ENCODE measurements at places on chromosomes 1 and 21.
A peak's percentile ranks its signal among the peaks of the same experiment; 100 is the strongest.

DNA sequence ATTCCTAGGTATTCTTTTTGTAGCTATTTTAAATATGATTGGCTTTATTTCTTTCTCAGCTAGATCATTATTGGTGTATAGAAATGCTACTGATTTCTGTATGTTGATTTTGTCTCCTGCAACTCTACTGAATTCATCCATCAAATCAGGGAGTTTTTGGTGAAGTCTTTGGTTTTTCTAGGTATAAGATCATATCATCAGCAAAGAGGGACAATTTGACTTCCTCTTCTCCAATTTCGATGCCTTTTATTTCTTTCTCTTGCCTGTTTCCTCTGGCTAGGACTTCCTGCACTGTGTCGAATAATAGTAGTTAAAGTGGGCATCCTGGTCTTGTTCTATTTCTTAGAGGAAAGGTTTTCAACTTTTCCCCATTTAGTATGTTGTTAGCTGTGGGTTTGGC is 27.5 kb upstream of the PRKACB start:
- no peak for DNase-seq

DNA sequence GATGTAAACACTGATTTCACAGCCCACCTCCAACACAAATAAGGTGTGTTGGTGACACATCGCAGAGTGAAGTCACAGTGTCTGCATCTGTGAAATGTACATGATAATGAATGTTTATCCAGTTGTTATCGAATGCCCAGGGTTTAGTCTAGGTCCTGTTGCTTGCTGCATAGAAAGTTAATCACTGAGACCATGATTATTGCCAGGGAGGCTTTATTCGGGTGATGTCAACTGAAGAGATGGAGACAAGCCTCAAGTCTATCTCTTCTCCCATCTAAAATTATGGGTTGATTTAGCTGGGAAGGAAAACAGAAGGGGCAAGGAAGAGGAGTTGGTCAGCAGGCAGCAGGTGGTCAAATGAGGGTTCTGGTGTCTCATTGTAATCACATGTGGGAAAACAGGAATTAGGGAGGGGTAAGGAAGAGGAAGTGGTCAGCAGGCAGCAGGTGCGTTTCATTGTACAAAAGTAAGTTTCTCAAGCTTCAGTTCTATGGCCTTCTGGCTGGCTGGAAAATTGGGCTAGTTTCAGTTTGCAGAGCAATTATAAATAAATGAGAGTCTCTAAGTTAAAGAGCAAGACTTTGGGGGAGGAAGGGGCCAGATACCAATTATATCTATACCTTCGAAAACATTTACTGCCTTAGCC is 146.3 kb upstream of the DNAH14 start:
- DNase-seq, result no peak

DNA sequence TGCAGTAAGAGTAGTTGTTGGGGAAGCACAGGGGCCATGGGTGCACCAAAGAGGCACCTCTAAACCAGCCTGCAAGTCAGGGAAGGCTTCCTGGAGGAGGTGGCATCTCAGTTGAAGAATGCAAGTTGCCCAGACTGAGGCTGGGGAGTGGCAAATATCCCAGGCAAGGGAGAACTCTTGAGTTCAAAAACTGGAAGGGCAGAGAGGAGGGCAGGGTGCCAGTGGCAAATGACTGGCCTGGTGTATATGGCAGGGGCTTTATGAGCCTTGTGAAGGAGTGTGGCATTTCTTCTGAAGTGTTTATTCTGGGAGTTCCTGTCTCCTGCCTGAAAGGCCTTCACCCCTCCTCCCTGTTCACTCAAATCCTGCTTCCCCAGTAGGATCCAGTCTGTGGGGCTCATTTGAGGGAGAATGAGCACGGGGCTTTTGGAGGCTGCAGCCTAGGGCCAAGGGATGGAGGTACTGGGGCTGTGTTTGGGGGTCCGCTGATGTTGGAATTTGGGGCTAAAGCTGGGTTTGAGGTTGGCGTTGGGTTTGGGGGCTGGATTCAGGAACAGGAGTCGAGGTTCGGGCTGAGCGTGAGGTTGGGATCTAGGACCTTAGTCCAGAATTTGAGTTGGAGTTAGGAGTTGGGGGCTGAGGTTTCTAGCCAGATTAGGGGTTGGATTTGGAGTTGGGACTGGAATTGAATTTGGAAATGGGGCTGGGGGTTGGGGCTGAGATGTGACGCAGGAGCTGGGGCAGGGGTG is at the start of gene TMEM125:
Gene TMEM125 (plus strand): TSS at position 357 of the 749 bp plus-strand sequence. CDS start 2,740 bp downstream, outside the sequence.
- DNase-seq, result no peak

GRCh38 chr1:241507189-241507863 is 12.2 kb downstream of the FH start:
- DNase-seq, result no peak

GRCh38 chr1:28927266-28927647 is 12.9 kb downstream of the EPB41 start:
- DNase-seq, result no peak

DNA sequence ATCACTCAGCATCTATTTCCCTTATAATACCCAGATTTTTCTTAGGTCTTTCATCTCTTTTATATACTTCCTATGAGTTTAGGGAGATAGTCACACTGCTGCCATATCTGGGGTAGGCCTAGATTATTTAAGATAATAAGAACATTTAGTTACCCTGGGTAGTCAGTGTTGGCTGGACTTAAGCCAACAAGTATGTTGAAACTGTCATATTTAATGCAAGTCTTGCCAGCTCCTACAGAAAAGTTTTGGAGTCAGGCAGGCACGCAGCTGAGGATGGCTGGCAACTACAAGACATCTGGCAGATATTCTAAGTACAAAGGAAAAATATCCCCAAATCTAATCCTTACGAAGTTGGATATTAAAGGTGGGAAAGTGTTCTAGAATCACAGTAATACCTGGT is 19.2 kb upstream of the DEPDC1 start:
- DNase-seq, result no peak

GRCh38 chr1:95041491-95042165 is 31.1 kb downstream of the ALG14 start:
- no peak for DNase-seq

DNA sequence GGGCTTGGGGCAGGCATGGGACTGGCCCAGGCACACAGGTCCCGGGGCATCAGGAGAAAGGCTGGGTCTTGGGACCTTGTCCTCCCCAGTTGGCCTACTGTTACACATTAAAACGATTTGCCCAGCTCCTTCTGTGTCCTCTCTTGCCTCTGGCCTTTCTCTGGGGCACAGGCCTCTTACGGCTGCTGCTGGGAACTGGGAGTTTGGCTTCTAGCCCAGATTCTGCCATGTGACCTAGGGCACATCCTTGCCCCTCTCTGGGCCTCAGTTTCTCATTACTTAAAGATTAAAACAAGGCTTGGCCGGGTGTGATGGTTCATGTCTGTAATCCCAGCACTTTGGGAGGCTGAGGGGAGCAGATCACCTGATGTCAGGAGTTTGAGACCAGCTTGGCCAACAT is 14.0 kb downstream of the KDF1 start:
- no peak for DNase-seq

- peak; percentile 48 for DNase-seq
Observed at GRCh38 chr1:66300972-66301451, 232.9 kb upstream of the SGIP1 start.

- DNase-seq, result no peak
Observed at GRCh38 chr1:92759361-92759760, 25.5 kb downstream of the EVI5 start.

DNA sequence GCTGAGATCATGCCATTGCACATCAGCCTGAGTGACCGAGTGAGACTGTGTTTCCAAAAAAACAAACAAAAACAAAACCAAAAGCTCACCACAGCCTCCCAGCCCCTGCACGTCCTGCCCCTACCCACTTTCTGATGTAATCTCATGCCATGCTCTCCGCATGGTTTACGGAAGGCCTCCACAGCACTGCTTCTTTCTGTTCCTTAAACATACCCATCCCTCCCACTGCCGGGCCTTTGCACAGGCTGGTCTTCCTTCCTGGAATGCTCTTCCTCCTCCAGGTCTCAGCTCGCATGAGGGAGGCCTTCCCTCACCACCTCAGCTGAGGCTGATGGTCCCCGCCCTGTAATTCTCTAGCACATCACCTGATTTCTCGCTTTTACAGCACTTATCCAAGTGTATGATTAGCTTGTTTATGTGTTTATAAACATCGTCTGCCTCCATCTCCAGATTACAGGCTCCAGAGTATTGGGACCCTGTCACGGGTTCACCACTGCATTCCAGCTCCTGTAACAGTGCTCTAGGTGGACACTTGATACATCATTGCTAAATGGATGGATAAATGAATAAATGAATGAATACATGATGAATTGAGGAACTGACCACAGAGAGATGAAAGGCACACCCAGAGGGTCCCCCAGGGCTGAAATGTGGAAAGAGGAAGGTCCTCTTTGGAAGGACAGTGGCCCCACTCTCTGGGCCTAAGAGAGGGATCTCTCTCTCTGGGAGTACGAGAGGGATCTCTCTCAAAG is 22.1 kb downstream of the TCEA3 start:
- DNase-seq, result no peak

- no peak for DNase-seq
Observed at GRCh38 chr1:231070758-231071444, 30.8 kb upstream of the FAM89A start.

DNA sequence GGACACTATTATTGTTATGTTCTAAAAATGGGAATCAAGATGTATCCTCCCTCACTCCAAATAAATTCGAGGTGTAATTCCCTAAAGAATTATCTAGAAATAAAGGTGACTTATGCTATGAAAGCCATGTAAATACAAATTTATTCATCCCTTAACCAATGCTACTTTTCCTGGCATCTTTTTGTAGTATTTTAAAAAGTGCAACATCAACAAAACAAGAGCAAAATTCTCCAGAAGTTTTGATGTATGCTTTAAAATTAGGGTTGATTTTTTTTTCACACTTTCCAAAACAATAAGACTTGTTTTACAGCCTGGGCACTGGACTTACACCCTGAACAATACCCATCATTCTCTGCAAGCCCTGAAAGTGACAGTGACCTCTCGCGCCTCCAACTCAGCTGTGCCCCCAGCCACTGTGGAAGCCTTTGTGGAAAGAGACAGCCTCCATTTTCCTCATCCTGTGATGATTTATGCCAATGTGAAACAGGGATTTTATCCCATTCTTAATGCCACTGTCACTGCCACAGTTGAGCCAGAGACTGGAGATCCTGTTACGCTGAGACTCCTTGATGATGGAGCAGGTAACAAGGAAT is 21.4 kb upstream of the CLCA1 start:
- no peak for DNase-seq

- DNase-seq, result no peak
Observed at GRCh38 chr21:32138658-32139057, 140.2 kb downstream of the MIS18A start.

- no peak for DNase-seq
Observed at GRCh38 chr1:39538531-39539251, 37.9 kb downstream of the PABPC4 start.

All from activated CD4-positive, alpha-beta T cell treated with anti-CD3 and anti-CD28 coated beads, Interleukin-2, amount 50 U/mL, for 48 hours (primary cell).